ENCODE measurements at places on chromosomes 13 and 19.

GRCh38 chr13:95030821-95031343, 270.4 kb downstream of the ABCC4 start:
- no peak for DNase-seq

- DNase-seq: no peak
These were observed 40.2 kb downstream of the RFXAP start for GRCh38 chr13:36859259-36859658.

- no peak for DNase-seq
These were observed 99.2 kb downstream of the ABCC4 start for GRCh38 chr13:95201814-95202651.

GRCh38 chr13:20826843-20827560, 53.2 kb upstream of the EEF1AKMT1 start:
- DNase-seq: no peak

DNA sequence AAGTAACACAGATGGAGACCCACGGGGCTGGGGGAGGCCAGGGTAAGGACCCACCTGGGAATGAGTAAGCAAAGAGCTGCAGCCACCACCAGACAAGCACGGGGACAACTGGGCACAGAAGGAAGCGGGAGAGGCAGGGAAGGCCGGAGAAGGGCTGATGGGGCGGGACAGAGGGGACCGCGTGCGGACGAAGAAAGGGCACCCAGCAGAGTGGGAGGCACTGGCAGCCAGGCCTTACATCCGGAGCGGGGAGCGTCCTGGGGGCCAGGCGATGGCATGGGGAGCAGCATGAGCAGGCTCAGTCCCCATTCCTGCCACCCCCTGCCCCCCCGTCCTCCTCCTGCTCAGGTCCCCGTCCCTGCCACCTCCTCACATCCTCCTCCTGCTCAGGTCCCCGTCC, 3.0 kb downstream of the PROZ start:
- no peak for DNase-seq

- DNase-seq: no peak
These were observed 32.5 kb downstream of the ZNF566 start for GRCh38 chr19:36456831-36457230.

DNA sequence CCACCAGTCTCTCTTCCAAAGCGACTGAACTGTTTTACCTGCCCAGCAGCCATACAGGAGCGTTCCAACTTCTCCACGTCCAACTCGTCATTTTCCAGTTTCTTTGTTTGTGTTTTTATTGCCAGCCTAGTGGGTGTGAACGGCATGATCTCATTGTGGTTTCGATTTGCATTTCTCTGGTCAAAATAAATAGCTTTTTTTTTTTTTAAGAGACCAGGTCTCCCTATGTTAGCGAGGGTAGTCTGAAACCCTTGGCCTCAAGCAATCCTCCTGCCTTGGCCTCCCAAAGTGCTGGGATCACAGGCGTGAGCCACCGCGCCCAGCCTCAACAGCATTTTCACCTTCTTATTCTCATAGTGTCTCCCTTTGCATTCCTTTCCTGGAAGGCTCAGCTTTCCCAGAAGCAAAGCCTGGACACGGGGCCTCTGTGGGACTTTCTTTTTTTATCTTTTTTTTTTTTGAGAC, 4.2 kb upstream of the JSRP1 start:
- no peak for DNase-seq

- no peak for DNase-seq
These were observed 91.8 kb downstream of the COL4A2 start for GRCh38 chr13:110398564-110399507.

DNA sequence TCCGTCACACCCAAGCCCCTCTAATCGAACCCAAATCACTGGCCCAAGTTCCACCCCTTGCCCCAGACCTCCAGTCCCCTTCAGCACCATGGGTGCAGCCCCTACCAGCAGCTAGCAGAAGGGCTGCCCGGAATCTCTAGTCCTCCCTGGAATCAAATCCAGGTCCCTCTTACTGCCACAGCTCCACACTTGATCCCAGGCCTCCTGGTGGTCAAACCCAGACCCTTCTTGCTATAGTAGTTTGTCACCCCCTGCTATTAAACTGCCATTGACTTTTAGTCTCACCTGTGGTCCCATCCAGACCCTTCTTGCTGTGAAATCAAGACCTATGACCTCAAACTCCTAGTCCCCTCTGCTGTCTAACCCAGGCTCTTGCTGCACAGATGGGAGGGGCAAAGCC, 8.7 kb downstream of the HIPK4 start:
- no peak for DNase-seq

- DNase-seq: no peak
These were observed 752.8 kb upstream of the MIR17HG start for GRCh38 chr13:90594681-90595080.

DNA sequence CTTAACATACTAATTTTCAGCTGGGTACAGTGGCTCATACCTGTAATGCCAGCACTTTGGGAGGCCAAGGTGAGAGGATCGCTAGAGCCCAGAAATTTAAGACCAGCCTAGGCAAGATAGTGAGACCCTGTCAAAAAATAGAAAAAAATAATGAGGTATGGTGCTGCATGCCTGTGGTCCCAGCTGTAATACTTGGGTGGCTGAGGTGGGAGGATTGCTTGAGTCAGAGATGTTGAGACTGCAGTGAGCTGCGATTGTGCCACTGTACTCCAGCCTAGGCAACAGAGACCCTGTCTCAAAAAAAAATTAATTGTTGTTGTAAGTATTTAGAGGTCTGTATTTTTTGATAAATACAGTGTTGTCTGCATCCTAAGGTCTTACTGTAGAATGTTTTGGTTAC, 66.8 kb downstream of the FNDC3A start:
- no peak for DNase-seq

DNA sequence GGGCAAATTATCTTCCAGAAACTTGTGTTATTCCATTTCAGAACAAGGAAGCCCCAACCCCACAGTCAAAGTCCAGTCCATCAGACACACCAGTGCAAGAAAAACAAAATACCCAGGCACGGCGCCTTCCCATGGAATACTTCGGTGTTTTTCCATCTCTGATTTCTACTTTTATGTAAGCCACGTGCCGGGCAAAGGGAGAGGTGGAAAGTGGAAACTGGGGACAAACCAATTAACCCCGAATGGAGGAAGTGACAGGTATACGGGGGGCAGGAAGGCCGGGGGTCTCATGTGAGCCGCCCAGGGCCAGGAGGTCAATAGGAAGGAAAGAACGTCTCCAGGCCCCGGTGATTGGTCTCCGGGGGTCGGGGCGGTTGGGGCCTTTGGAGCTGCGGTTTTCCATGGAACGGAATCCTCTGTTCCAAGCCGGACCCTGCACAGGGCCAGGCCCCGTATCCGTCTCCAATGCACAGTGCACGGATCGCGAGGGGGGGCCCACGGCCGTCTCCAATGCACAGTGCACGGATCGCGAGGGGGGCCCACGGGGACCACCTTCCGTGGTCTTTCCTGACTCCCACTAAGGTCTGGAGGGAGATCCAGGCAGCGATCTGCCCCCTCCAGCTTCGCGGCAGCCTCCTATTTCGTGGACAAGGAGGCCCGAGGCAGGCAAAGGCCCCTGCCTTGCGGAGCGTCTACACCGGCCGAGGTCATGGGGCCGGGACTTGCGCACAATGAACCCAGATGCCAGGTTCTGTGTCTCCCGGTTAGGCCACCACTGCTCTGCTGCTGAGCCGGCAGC, 79.7 kb downstream of the GADD45B start:
- DNase-seq: no peak

GRCh38 chr19:16397791-16398529, 73.3 kb downstream of the KLF2 start:
- DNase-seq: no peak

DNA sequence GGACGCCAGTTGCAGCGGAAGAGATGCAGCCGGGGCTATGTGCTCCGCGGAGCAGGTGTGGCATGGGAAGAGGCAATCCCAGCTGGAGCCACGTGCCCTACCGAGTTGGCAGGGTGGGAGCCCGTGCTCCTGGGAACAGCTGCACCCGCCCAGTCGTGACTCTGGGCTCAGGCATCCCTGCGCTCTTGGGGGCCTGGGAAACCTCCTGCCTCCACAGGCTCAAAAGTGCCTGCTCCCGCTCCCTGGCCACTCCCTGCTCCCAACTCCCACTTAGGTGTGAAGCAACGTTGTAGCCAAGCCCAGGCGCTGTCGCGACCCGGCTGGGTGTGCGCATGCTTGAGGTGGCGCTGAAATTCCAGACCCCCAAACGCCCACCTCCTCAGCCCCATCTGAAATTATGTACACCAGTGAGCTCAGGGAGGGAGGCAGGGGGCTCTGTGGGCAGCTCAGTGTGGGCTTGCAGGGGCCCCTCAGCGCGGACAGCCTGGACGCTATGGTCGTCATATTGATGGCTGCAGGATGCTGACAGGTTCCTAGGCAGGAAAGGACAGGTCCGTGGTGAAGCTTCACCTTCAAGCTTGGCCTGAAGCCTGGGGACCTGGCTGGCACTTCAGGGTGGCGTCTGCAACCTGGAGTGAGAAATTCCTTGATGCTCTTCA, 429.9 kb downstream of the SLITRK1 start:
- no peak for DNase-seq

DNA sequence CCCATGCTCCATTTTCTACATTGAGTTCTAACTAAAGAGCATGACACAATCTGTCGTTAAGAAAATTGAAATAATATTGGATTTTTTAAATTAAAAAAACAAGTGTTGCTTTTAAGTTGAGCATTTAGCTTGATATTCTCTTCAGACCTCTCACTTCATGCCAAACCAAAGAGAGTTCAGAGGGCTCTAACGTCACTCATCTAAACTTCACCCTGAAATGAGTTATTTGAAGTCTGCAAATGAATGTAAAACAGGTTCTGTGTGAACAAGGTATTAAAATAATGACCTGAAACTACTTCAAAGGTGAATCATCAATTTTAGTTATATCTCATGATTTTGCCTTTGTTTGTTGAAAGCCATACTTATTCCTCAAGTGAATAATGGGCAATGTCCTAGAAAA, 61.8 kb downstream of the MRPL57 start:
- DNase-seq: no peak

DNA sequence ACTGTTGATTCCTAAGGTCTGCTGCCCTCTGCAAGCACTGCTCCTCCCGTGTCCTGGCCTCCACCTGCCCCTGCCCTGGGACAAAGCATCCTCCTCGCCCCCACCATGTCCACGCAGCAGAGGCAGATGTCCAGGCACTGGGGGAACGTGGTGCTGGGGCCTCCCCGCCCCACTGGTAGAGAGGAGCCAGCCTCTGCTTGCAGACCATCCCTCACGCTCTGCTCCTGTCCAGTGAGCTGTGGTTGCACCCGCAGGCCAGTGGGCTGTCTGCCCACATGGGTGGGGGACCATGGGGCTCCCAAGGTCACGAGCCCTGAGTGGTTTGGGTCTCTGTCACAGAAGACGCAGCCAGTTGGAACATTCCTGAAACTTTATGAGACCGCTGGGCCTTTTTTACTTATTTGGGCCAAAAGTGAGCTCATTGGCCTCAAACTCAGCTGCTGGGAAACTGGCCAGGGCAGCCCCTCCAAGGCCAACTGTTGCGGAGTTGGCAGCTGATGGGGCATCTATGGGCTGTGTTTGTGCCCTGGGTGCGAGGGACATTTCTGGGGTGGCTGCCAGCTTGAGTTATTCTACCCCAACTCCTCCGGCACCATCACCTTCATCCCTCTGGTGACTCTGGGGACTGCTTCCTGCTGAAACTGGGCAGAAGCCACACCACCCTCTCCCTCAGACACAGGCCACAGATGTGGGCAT, 64.8 kb upstream of the F7 start:
- no peak for DNase-seq

- no peak for DNase-seq
These were observed 89.8 kb downstream of the GNG7 start for GRCh38 chr19:2612619-2613249.

DNA sequence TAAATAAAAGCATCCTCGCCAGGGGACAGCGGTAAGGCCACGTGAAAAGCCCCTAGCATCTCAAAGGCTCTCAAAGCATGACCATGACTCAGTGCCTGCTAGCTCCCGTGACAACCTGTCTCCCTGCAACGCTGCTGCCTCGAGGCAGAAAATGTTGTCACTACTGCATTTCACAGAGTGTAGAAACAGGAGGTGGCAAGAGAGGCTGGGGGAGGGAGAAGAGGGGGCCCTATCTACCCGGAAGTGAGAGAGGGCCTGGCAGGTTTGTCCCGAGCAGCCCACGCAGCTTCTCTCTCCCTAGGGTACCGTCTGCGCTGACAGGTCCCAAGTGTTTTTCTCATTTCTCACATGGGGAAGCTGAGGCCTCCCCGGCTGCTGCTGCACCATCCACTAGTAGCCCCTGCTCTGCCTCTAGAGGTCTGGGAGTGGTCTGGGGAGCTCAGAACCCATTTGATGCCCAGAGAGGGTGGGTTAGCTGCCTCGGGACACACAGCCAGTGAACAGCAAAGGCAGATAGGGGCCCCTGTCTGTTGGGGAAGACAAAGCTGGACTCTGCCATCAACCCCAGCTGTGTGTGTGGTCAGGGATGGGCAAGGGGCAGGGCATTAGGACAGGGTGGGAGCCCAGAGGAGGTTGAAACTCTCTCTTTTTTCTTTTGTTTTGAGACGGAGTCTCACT, 3.7 kb downstream of the TINCR start:
- DNase-seq: no peak

- no peak for DNase-seq
These were observed 5.3 kb downstream of the ATP7B start for GRCh38 chr13:52005841-52006522.

GRCh38 chr13:99004978-99005377, 27.1 kb upstream of the DOCK9 start:
- no peak for DNase-seq

DNA sequence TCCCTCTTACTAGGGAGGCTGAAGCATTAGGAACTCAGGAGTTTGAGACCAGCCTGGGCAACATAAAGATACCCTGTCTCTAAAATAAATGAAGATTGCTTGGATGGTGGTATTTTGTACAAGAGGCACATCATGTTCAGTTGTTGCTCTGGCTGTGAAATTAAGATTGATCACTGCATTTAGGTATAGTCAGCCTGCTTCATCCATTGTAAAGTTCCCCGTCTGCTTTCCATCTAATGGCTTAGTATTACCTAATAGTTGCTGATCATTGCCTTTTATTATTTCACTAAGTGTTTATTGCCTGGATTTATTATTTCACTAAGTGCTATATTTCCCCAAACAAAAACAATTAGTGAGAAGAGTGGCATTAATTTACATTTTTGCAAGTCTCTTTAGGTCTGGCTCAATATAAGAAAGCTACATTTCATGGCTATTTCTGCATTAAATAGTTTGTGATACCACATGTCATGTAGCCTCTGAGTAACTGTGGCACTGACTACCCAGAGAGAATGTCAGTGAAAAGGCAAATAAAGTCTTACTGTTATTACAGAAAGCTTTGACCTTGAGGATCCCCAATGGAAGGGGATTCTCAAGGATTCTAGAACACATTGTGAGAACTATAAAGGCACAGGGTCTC, 45.0 kb upstream of the ZMYM5 start:
- no peak for DNase-seq

Measured in GM12892 (cell line).